ENCODE measurements at places on chromosomes 16 and 17. TPM values are rescaled to one million over a fixed set of nuclear protein-coding genes. Genes with fewer than 3 reads are reported as not detected.

DNA sequence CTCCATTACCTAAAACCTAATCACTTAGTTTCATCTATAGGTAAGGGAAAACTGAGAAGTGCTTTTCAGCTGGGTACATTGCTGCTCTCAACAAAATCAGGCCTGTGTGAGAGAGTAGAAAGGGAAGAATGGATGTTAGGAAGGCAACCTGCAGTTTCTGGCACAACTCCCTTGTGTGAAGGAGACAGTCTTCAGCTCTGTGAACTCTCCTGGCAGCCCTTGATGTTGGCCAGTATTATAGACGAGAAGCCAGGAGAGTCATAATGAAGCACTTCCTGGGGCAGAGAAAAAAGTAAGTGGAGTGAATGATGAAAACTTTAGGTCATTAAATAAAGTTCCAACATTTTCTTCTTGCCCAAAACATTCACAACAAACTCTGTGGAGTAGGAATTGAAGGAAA is 260.1 kb downstream of the IRX3 start:
- no peak for DNase-seq
- H3K27me3 ChIP-seq = no peaks in the 10 kb centered on the region
- peaks cover 2% of the 10 kb centered on the region for H3K4me1 ChIP-seq
- no peaks in the 10 kb centered on the region for H3K36me3 ChIP-seq

GRCh38 chr17:14923981-14924380 is 341.1 kb downstream of the PMP22 start:
- H3K4me1 ChIP-seq = no peaks in the 10 kb centered on the region
- DNase-seq = no peak
- H3K4me3 ChIP-seq = no peak overlapping the region
- peaks cover 8% of the 10 kb centered on the region for H3K27me3 ChIP-seq
- H3K36me3 ChIP-seq = no peaks in the 10 kb centered on the region
- no peak overlapping the region for H3K27ac ChIP-seq

The ZSCAN10 gene
- total RNA-seq = not detected

DNA sequence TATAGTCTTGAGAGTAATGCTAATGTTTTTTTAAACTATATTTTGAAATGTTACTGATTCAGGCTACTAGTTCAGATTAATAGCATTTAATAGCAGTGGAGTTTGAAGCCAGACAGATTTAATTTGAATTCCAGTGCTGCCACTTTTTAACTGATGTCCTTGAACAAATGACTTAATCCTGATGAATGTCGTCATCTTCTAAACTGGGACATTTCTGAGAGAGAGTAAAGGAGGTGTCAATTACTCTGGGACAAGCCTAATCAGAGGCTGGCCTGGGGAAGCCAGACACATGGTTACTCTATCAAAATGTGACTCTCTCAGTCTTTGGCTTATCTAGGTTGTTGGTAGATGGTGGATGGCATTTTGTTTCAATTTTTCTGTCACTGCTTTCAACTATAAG is 246.7 kb downstream of the HS3ST3A1 start:
- DNase-seq = no peak
- no peaks in the 10 kb centered on the region for H3K36me3 ChIP-seq
- H3K4me3 ChIP-seq = no peak overlapping the region
- H3K27me3 ChIP-seq = no peaks in the 10 kb centered on the region

DNA sequence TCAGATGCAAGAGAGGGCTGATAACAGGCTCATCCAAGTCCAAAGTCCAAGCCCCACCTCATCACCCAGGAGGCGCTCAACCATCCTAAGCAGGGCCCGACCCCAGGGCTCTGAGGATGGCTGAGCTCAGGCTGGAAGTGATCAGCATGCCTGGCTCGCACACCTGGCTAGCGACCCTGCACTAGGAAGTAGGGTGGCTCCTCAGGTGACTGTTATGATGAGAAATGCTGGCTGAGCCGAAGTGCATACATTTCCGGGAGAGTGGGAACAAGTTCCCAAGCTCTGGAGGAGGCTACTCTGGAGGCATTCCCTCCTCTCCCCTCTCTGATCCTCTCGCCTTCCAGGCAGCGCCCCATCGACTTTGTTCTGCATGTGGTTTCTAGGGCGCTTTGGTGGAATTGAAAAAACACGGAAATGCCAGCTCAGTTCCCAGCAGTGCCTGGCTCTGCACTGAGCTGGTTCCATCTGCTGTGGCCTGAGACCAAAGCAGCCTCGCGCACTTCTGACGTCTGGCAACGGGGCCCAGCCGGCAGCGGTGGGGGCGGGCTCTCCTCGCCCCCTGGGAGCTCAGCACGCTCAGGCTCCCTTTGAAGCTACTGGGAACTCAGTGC is 130.3 kb downstream of the IRF8 start:
- H3K27ac ChIP-seq = peak overlapping the region; percentile 23
- no peak for DNase-seq
- H3K36me3 ChIP-seq = no peaks in the 10 kb centered on the region
- H3K27me3 ChIP-seq = no peaks in the 10 kb centered on the region
- H3K4me1 ChIP-seq = no peaks in the 10 kb centered on the region
- no peak overlapping the region for H3K4me3 ChIP-seq

GRCh38 chr17:50372222-50372757 is 694 bp downstream of the MRPL27 start:
- no peak for DNase-seq
- H3K27ac ChIP-seq = peak overlapping the region; percentile 95
- H3K36me3 ChIP-seq = no peaks in the 10 kb centered on the region
- H3K4me1 ChIP-seq = no peaks in the 10 kb centered on the region
- H3K27me3 ChIP-seq = no peaks in the 10 kb centered on the region

GRCh38 chr17:77332981-77333685 is 192.4 kb downstream of the SEC14L1 start:
- H3K27me3 ChIP-seq = no peaks in the 10 kb centered on the region
- H3K27ac ChIP-seq = peak overlapping the region; percentile 45
- H3K4me3 ChIP-seq = no peak overlapping the region
- no peaks in the 10 kb centered on the region for H3K36me3 ChIP-seq

- no peaks in the 10 kb centered on the region for H3K27me3 ChIP-seq
- no peak overlapping the region for H3K4me3 ChIP-seq
- no peak overlapping the region for H3K27ac ChIP-seq
- H3K4me1 ChIP-seq = no peaks in the 10 kb centered on the region
Measured at GRCh38 chr16:74264811-74265210, 31.8 kb upstream of the PSMD7 start.

- no peaks in the 10 kb centered on the region for H3K4me1 ChIP-seq
- DNase-seq = no peak
- H3K36me3 ChIP-seq = peaks cover 6% of the 10 kb centered on the region
- H3K27ac ChIP-seq = no peak overlapping the region
- no peak overlapping the region for H3K4me3 ChIP-seq
Measured at GRCh38 chr16:20784204-20784603, 20.4 kb downstream of the ACSM3 start.

DNA sequence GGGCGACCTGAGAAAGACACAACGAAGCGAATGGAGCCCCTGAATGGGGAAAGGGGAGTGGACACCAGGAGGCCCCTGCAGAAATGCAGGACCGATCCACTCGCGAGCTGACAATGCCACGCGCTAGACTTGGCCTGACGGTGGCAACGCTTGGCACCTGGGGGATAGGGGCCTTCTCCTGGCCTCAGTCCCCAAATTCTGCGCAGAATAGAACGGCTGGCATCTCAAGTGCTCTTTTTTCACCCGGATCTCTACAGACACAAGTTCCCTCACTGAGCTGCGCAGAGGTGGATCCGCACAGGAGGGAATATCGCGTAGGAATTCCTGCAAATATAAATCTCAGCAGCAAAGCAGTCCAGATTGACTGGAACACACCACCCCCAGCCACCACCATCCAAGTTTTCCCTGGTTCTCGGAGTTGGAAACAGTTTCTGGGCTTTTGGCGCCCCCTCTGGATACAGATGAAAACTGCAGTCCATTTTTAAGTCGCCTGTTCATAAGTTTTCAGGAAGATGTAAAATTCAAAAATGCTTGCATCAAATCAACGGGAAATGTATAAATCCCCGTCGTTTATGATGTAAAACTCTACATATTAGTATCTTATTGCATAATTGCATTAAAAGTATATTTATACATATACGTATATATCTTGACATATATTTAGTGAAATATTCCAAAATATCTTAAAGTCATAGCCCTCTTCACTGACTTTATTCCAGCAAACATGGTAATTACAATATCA is 2.3 kb upstream of the SOX9 start:
- DNase-seq = peak; percentile 61
- no peaks in the 10 kb centered on the region for H3K36me3 ChIP-seq
- H3K4me3 ChIP-seq = peak overlapping the region; percentile 1
- H3K27ac ChIP-seq = no peak overlapping the region
- H3K27me3 ChIP-seq = no peaks in the 10 kb centered on the region
- peaks cover 40% of the 10 kb centered on the region for H3K4me1 ChIP-seq

DNA sequence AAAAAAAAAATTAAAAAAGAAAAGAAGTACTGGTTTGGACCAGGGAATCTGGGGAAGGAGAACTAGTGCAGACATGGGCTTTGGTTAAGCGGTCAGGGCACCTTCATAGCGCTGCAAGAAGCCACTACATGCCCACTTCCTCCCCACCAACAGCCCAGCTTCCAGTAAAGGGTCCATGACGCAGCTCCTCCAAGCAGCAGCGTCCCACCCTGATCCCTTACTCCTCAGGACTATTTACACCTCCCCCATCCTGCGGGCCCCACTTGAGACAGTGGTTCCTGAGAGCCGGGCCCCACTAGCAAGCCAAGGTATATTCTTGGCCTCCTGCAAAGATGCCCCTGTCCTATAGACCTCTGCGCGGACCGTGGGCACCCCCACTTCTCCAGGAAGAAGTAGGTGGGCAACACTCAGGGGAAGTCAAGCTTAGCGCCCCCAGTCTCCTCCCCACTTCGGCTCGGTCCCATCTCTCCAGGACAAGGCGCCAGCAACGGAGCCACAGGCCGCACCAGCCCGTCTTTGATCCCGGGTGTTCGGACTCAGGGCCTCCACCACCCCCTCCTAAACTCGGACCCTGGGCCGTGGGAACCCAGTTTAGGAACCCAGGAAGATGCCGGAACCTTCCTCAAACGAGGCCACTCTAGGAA is 913 bp upstream of the PRR14 start:
- H3K36me3 ChIP-seq = peaks cover 9% of the 10 kb centered on the region
- DNase-seq = peak; percentile 27
- no peaks in the 10 kb centered on the region for H3K27me3 ChIP-seq
- peak overlapping the region; percentile 88 for H3K27ac ChIP-seq
- H3K4me3 ChIP-seq = peak overlapping the region; percentile 82

The MYH2 gene
- not detected for total RNA-seq

- H3K4me1 ChIP-seq = no peaks in the 10 kb centered on the region
- H3K36me3 ChIP-seq = no peaks in the 10 kb centered on the region
- no peak for DNase-seq
- no peaks in the 10 kb centered on the region for H3K27me3 ChIP-seq
Measured at GRCh38 chr16:518858-519257, 8.7 kb upstream of the CAPN15 start.

The CES1 gene
- 54.5 TPM for total RNA-seq

GRCh38 chr17:75289832-75290337 is 652 bp upstream of the SLC25A19 start:
- H3K4me3 ChIP-seq = peak overlapping the region; percentile 66
- peak overlapping the region; percentile 95 for H3K27ac ChIP-seq
- no peaks in the 10 kb centered on the region for H3K4me1 ChIP-seq
- H3K36me3 ChIP-seq = peaks cover 19% of the 10 kb centered on the region

DNA sequence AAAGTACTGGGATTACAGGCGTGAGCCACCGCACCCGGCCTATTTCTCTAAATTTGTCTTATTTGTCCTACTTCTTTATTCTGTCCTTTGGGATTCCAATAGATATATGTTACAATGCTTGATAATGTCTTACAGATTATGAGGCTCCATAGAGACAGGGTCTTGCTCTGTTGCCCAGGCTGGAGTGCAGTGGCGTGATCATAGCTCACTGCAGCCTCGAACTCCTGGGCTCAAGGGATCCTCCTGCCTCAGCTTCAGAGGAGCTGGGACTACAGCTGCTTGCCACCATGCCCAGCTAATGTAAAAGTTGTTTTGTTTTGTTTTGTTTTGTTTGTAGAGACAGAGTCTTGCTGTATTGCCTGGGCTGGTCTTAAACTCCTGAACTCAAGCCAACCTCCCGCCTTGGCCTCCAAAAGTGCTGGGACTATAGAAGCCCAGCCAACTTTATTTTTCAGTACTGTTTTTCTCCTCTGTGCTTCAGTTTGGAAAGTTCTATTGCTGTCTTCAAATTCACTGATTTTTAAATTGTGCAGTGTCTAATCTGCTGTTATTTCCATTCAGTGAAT is 10.3 kb downstream of the ANKRD13B start:
- no peak overlapping the region for H3K4me3 ChIP-seq
- no peaks in the 10 kb centered on the region for H3K36me3 ChIP-seq
- no peak overlapping the region for H3K27ac ChIP-seq
- H3K4me1 ChIP-seq = no peaks in the 10 kb centered on the region
- no peak for DNase-seq

DNA sequence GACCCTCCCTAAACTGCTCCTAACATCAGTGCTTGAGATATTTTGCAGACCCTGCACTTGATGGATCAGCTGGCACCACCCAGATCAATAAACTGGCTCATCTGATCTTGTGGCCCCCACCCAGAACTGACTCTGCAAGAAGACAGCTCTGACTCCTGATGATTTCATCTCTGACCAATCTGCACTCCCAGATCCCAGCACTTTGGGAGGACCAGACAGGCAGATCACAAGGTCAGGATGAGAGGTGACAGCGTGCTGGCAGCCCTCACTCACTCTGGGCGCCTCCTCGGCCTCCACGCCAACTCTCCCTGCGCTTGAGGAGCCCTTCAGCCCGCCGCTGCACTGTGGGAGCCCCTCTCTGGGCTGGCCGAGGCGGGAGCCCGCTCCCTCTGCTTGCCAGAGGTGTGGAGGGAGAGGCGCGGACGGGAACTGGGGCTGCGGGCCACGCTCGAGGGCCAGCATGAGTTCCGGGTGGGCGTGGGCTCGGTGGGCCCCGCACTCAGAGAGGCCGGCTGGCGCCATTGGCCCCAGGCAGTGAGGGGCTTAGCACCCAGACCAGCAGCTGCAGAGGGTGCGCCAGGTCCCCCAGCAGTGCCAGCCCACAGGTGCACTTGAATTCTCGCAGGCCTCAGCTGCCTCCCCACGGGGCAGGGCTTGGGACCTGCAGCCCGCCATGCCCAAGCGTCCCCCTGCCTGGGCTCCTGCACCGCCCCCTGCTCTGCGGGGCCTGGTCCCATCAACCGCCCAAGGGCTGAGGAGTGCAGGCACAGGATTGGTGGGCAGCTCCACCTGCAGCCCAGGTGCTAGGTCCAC is 2.4 kb upstream of the C16orf54 start:
- no peaks in the 10 kb centered on the region for H3K36me3 ChIP-seq
- H3K27ac ChIP-seq = no peak overlapping the region
- no peaks in the 10 kb centered on the region for H3K4me1 ChIP-seq
- no peak for DNase-seq
- no peaks in the 10 kb centered on the region for H3K27me3 ChIP-seq
